ENCODE measurements at places on chromosomes 2 and 18.

DNA sequence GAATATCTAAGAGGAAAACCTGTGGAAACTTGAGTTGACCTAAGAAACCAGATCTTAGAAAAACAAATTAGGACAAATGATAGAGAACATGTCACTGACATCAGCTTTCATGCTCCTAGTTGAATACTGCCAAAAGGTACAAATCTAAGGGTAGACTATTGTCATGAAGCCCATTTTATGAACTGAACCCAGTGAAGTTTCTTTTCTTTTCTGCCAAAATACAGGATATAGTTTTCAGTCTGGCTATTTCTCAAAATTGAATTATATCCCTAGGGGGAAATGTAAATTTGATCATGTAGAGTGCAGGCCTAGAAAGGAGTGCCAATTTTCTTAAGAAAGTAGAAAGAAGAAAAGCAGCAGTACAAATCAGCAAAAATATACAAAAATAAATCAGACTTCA, 46.6 kb downstream of the FSIP2 start:
- DNase-seq, result no peak

DNA sequence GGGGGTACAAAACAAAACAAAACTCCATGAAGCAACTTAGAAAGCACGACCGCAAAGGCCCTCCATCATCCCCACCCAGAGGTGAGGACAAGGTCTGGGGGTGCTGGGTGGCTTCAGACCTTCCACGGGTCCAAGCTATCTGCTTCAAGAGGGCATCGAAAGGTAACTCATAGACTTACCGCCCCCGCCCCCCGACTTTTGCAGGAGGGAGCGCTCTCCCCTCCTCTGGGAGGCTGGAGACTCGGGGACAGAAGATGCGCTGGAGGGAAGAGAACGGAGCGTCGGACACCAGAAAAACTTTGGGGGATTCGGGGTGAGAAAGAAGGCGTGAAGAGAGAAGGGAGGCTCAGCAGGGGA, 300 bp upstream of the STON1 start:
- DNase-seq, result no peak

DNA sequence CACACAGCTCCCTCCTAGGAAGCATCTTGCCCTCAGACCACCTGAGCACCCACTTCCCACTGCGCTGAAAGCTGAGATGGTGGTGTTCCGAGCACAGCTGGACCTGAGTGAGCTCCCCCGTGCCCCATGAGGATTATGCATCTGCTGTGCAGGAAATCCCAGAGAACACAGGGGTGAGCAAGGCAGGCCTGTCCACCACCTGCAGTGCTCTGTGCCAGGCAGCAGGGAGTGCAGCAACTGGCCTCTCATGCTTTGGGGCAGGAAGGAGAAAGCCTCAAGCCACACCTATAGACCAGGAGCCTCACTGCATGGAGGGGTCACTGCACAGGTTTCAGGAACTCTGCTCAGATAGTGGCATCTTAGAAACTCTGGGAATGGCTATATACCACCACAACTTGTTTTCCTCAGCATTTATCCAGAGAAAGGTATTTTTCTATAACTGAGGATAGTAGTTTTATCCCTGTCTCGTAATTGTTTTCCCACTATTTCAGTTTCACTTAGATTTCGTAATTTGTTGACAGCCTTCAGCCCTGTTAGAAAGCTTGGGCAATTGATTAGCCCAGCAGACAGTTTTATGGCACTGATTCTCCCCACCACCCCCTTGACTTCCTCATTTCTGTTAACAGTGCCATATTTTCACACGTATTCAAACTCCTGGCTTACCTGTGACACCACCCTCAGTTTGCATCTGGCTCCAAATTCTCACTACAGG, 144.3 kb upstream of the DAPL1 start:
- no peak for DNase-seq

DNA sequence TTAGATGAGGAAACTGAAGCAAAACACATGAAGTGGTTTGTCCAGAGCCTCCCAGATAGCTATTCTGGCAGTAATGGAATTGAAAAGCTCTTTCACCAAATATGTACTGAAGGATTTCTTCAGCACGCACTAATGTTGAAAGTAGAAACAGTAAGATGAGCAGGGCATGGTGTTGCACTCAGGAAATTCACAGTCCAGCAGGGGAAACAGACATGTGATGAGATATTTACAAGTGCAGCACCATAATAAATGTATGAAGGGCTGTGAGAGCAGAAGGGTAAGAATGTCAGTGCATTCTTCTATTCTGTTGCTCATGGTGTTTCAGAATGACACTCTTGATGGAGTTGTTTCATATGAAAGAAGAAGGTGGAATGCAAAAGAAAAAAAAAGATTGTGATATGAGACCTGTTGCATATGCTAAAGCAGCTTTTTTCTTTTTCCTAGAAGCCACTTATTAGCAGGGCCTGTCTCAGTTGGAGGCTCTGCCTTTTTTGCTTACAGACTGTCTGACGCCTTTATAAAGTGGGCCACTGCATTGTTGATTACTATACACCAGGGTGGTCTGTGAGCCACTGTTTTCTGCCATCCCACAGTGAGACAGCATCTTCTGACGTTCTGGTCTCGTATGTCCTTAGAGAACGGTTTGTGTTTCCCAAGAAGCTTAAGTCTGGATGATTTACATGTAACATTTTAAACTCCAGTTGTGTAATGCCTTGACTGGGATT, 516.9 kb downstream of the ARHGAP15 start:
- DNase-seq, result no peak

DNA sequence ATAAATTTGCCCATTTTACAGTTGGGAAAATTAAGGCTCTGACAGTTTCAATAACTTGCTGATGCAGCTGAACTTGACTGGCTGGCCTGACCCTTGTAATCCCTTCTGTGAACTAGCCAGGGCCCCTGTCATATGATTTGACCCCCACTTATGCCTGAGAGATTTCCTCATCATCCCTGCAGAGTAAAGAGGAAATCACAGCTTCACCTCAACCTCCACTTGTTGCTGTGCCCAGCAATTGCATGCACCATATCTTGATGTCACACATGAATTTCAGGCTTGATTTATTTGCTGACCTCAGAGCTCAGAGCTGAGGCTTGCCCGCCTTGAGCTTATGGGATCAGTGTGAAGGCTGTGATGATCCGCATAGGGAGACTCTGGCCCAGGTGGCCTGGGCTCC, 108.1 kb downstream of the ACOXL start:
- no peak for DNase-seq

- DNase-seq, result no peak
These were observed 61.2 kb downstream of the DCC start for GRCh38 chr18:52401236-52401635.

DNA sequence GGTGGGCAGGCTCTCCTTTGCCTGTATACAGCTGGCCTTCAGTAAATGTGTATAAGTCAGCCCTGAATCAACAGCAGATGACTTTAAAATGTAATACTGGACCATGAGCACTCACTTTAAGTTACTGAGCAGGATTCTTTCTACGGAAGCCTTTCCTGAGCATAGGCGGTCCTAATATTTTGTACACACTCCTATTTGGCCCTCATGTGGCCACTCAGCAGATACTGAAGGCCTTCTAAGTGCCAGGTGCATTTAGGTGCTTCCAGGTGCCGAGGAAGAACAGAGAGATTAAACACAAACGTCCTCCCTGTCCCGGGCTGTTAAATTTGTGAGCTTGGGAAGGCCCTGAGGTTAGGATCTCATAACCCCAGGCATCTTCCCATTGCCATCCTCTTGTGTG, 27.0 kb downstream of the UXS1 start:
- DNase-seq, result no peak

DNA sequence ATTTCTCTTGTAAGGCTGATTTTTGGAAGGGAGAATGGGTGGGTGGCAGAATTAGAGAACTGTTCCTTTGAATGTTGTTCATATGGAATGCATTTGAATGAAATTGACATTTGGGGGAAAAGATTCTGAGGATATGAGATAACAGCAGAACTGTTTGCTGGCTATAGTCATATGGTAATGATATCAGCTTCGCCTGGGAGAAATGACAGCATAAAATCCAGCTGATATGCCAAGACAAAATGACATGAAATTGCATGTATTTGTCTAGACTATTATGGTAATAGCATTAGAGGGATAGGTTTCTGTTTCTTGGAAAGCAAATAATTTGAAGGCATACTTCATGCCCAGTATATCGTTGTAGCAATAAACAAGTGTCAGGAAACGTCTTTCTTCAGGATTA, 150.8 kb upstream of the SPATS2L start:
- no peak for DNase-seq

GRCh38 chr2:14301331-14301730, 331.2 kb upstream of the LRATD1 start:
- no peak for DNase-seq

DNA sequence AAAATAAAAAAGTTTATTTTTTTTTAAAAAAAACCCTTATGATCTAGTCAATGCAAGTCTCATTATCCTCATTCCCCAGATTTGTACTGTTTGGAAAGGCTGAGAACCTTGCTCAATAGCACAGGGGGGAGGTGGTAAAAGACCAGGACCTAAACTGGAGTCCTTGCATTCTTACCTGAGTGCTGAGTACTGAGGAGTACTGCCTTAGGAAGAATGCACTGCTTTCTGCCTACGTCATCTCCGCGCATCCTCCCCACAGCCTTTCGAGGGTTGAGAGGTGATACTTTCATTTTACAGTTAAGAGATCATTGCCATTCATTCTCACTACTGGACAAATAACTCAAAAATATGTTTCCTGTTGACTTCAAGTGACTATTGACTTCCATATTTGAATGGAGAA, 73.8 kb downstream of the MAP3K20 start:
- peak; percentile 13 for DNase-seq

- DNase-seq, result no peak
These were observed 40.0 kb downstream of the MARCO start for GRCh38 chr2:118982039-118982438.

GRCh38 chr2:39141334-39142271, 20.8 kb upstream of the SOS1 start:
- no peak for DNase-seq

GRCh38 chr2:102187496-102188150, 800 bp downstream of the IL1RL2 start:
- DNase-seq, result peak; percentile 61

DNA sequence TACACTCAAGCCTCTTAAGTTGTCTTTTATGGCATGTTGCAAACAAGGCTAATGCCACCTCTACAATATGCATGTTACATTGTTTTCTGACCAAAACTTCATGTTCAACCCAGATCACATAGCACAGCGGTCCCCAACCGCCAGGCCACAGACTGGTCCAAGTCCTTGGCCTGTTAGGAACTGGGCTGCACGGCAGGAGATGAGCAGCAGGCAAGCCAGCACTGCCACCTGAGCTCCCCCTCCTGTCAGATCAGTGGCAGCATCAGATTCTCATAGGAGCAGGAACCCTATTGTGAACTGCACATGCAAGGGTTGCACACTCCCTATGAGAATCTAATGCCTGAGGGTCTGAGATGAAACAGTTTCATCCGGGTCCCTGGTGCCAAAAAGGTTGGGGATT, 324.8 kb upstream of the CHAC2 start:
- DNase-seq, result no peak

DNA sequence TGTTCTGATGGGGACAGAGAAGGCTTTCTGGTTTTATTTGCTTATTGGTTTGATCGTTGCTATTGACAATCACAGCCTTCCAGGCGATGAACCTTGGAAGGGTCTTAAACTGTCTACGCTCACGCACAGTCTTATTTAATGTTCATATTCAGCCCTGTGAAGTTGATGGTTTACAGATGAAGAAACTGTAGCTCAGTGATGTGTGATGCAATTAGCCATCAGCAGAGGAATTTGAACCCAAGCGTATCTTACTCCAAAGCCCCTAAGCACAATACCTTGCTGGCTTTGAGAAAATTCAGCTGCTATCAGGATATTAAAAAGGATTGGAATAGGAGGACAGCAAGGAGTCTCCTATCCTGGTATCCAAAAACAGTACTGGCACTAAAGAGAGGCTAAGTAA, 98.3 kb upstream of the STPG4 start:
- DNase-seq, result no peak

DNA sequence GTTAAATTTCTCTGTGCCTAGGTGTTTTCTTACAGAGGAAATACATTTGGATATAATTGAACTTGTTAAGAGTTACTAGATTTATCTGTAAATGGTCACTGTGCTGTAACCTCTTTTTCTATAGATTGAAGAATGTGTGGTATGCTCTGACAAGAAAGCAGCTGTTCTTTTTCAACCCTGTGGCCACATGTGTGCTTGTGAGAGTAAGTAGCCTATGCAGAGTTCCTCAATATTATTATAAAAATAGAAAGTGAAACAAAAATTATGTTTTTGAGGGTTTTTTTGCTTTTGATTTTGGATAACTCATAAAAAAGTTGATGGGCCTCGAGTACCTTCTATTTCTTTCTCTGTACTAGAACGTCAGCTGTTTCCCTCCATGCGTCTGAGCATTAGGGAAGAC, 112.4 kb downstream of the MIB1 start:
- DNase-seq, result no peak

- DNase-seq, result no peak
These were observed 17.5 kb downstream of the YPEL5 start for GRCh38 chr2:30164131-30164925.

GRCh38 chr2:176147210-176147799, 4.0 kb upstream of the HOXD4 start:
- DNase-seq, result no peak

DNA sequence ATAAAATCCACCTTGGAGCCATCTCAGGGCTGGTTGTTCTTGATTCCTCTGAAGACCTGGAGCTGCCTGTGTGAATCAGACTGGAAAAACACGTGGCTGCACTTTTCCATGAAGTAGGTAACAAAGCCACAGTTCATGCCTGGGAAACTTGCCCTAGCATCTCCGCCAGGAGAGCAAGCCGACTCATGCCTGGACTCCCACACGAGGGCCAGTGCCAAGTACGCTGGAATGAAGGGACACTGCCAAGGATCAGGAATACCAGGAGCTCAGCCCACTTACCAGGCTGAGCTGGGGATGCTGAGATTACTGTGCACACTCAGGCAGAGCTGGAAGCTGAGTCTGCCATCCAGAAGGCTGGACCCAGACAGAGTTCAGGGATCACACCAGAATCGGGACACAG, 10.9 kb upstream of the FHL2 start:
- DNase-seq, result no peak

DNA sequence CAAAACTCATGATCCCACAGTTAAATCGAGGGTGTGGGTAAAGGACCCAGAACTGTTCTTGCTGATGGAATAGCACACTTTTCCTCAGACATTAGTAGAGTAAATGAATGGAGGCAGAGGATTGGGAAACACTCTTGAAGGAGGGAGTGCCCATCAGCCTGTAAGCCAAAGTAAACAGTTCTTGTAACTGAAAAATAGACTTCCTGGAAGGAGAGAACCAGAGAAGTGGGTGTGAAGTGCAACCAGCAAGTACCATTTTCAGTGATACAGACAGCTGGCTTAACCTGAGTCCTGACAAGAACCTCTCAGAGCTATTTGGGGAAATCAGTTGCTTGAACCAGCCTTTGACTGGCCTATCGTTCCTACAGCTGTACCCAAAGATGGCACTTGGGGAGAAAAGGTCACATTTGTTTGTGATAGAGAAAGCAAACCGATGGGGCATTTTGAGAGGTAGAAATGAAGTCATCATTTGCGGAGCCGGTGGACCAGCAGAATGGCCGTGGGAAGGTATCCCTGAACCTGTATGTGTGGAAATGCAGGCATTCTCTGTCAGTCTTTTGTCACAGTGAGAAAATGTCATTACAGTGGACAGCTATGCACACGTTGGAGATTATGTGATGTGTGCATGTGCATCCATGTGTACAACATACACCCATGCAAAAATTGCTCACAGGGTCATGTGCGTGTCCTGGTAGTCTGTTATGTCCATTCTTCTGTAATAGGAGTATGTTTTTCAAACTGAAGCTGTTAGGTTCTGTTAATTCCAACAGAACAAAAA, 17.8 kb downstream of the CRIM1 start:
- DNase-seq, result no peak
